Right renal pelvis (tissue), 4 donors: ENCODE measurements at places on chromosomes 2 and 18.

DNA sequence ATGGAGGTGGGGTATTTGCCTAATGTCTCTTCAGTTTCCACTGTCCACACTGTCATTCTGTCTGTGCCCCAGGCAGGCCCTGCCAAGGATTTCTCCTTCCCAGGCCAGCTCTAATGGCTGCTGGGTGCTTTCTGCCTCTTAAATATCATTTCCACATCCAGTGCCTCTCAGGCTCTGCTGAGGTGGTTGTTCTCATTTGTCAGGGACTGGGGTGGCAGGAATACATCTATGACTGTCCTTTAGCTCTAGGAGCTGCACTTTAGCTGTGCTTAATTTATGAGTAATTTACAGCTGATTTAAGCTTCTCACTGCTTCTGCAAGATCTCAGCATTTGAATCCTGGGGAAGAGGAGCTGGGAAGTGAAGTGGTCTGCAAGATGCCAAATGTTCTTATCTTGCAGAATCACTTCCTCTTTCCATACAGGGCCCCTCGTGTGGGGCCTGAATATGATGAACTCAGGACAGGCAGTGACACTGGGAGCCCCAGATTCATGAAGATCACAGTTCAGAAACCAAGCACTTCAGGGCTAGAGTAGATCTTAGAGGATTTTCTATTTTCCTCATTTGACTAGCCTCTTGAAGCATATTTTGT is 150.2 kb downstream of the FSHR start:
- no peak for DNase-seq

DNA sequence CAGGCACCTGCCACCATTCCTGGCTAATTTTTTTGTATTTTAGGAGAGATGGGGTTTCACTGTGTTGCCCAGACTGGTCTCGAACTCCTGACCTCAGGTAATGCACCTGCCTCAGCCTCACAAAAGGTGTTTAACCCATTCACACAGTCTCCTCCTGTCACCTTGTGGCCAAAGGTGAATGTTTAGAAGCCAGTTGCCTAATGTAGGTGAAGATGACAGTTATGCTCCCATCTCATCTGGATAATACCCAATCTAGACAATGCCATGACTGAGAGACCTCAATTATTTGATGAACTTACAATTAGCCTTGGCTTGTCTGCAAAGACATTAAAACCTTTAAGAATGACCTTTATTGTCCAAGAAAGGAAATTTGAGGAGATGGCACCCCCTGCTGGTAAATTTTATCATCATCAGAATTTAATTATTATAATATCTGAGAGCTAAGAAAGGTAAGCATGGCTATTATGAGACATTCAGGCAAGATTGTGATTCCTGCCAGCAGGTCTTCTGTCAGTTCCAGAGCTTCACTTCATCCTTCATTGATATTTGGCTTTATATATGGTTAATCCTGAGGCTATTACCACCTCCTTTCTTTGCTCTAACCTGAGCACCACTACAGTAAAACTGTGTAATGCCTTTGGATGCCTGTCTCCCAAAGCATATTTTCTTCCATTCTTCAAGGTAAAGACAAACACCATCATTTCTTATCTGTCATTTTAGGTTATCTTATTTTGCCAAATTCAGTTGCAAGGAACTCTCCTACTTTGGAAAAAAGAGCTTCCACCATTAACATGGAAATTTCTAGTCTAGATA is 117.6 kb downstream of the FAM124B start:
- DNase-seq, result no peak

DNA sequence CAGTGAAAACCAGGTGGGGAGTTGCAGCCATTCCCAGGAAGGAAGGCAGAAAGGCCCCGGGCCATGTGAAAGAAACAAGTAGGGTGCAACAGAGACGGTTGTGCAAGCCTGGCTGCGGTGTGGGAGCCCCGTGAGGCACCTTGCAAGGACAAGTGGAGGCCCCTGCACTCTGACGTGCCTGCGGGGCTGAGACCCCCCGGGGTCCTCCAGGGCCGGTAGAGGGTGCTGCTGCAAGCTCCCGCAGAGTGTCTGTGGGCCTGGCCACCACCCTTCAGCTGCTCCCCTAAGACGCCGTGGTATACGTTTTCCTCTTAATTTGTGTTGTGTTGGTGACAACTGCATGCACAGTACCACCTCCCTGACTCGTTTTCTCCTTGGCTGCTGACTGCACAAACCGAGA is 27.4 kb upstream of the MC5R start:
- no peak for DNase-seq

DNA sequence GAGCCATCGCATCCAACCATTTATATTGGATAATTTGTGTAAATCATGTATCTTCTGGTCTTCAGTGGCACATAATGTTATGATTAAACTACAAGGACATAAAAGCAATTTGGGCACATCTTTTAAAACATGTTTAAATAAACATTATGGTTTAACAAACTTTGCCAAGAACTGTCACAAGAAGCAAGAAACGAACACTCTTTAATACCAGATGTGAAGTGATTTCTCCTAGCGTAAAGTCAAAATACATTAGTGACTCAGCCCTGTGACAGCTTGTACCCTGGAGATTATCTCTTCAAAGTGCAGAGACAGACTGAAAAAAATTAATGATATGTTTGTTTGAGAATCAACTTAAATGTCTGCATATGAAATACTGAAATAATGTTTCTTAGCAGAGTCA is 39.9 kb downstream of the DSEL start:
- no peak for DNase-seq

DNA sequence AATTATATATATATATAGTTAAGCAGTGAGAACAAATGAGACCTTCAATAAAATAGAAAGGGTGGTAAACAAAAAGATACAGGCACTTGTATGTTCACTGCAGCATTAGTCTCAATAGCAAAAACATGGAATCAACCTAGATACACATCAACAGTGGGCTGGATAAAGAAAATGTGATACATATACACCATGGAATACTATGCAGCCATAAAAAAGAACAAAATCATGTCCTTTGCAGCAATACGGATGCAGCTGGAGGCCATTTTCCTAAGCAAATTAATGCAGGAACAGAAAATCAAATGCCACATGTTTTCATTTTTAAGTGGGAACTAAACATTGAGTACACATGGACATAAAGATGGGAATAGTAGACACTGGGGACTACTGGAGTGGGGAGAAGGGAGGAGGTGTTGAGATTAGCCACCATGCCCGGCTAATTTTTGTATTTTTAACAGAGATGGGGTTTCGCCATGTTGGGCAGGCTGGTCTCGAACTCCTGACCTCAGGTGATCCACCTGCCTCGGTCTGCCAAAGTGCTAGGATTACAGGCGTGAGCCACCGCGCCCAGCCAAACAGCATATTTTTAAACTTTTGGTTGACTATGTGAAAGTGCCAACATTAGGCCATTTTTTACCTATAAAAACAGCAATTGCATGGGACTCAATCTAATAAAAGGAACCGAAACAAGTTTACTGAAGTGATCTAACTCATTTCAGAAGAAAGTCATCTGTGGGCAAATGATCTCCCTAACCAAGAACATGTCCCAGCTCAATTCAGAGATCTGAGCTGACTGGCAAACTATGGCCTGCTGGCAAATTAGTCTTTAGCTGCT is 23.7 kb downstream of the ICA1L start:
- no peak for DNase-seq

- DNase-seq, result peak; percentile 29
Measured at GRCh38 chr2:202237787-202238233, 587 bp downstream of the SUMO1 start.

GRCh38 chr2:241211276-241211675 is 22.8 kb downstream of the ANO7 start:
- no peak for DNase-seq

DNA sequence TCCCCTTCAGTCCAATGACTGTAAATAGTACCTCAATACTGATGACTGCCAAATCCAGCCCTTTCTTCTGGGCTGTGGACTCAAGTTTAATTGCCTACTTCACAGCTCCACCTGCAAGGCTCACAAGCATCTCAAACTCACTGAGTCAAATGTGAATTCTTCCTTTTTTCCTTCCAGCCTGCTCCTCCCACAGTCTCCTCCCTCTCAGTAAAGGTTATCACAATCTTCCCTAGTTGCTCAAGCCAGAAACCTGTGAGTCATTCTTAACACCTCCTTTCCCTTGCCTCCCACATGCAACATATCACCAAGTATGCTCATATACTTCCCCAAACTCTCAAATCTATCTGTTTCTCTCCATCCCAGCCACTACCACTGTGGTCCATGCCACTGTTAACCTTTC is 3.7 kb upstream of the MFSD6 start:
- DNase-seq, result no peak

- no peak for DNase-seq
Measured at GRCh38 chr2:184727813-184728212, 129.5 kb downstream of the ZNF804A start.

DNA sequence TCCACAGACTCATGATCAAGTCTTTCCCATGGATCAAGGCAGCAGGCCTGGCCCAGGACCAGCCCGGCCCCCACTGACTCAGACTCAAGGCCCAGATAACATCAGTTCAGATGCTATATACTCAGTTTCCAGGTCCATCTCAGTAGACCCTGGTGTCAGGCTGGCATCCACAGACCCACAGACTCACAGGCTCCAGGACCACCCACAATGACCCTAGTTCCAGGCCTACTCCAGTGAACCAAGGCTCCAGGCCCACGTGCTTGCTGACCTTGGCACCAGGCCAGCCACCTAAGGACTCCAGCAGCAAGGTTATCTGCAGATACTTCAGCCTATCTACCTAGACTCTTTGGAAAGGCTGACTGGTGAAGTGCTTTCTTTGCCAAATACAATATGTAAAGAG is 51.0 kb downstream of the KCNH7 start:
- no peak for DNase-seq

DNA sequence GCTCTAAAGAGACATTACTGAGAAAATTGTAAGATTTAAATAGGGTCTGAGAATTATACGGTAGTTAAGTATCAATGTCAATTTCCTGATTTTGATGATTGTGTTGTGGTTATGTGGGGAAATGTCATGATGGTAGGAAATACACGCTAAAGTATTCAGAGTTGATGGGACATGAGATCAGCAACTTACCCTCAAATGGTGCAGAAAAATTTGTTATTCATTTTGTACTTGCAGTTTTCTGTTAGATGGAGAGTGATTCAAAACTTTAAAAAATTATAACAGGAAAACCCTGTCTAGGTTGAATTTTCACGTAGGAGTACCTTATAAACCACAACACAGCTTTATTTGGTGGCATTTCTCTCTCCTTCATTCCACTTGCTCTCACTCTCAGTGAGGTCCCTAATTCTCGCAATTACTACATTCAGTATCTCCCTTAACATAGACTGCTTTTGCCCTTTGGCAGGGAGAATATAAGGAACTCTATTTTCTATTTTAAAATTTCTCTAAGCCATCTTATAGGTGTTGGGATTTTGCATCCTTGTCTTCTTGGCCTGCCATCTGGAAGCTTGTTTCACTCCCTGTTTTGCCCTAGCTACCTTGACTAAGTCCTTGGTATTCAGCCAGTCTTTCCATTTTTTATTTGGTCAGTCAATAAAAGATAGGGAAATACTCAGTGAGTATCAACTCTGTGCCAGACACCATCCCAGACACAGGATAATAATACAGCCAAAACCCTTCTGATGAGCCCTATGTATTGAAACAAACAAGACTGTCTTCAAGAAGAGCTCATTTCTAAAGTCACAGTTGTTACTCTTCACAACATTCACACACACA is 550.6 kb upstream of the ACVR2A start:
- DNase-seq, result no peak

- DNase-seq, result no peak
Measured at GRCh38 chr2:205270689-205271088, 411.6 kb upstream of the NRP2 start.

- DNase-seq, result no peak
Measured at GRCh38 chr18:46212398-46212797, 108.2 kb downstream of the HAUS1 start.

- no peak for DNase-seq
Measured at GRCh38 chr2:6975988-6976387, 58.8 kb downstream of the RNF144A start.

- DNase-seq, result no peak
Measured at GRCh38 chr2:49367003-49367402, 212.7 kb upstream of the FSHR start.

GRCh38 chr2:197268786-197269584 is 41.6 kb downstream of the ANKRD44 start:
- DNase-seq, result no peak

DNA sequence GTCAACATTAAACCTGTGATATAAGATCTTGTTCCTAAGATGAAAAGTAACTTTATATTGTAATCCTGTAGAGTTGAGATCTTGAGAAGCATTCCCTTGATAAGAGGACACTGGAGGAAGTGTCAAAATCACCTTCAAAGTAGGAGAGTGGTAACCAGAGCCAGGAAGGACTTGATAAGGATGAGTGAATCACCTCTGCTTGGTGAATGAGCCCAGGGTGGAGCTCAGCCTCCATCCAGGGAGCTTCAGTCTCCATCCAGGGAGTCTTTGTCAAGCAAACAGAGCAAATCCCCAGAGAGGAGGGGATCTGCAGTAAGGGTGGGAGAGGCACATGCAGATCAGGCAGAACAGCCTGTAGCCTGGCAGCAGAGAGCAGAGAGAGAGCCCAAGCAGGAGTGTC is 167.1 kb upstream of the SIX2 start:
- DNase-seq, result no peak

- no peak for DNase-seq
Measured at GRCh38 chr2:148530350-148530749, 114.2 kb upstream of the EPC2 start.

- DNase-seq, result no peak
Measured at GRCh38 chr2:235017441-235017840, 65.6 kb downstream of the SH3BP4 start.

DNA sequence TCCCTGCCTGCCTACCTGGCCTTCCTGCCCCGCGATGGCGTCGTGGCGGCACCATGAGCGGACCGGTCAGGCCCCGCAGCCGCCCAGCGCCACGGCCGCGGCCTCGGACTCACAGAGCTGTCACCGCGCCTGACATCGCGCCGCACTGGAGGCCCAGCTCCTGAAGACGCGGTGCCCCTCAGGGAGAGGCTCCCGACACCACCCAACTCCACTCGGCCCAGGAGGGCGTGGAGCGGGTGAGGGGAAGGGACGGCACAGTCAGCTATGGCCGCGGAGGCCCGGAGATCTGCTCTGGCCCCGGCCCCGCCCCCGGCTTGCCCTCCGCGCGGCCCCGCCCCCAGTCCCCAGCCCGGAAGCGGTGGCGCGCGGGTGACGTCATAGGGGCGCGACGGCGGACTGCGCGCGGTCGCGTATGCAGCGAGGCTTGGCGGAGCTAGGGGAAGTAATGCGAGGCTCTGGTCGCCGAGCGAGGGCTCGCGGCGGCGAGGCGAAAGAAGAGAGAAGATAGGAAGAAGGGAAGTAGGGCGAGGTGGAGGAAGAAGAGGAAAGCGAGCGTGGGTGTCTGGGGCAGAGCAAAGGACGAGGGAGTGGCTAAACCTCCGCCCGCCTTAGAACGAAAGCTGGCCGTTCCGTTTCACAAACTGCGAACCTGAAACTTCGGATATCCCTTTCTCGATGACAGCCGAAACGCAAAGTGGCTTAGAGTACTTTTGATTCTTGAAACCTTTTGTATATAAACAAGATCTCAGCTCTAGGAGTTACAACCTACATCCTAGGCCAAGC is at the start of gene SLC35F5:
SLC35F5 (minus strand) TSS at position 288 of the 783 bp plus-strand sequence; CDS start at position 55, 233 bp downstream.
- DNase-seq, result peak; percentile 89

GRCh38 chr2:120635146-120635545 is 100.5 kb upstream of the GLI2 start:
- no peak for DNase-seq

GRCh38 chr2:206392118-206392517 is 51.2 kb upstream of the ADAM23 start:
- no peak for DNase-seq

- DNase-seq, result no peak
Measured at GRCh38 chr2:19359456-19359855, 1.0 kb upstream of the OSR1 start.

- no peak for DNase-seq
Measured at GRCh38 chr2:151830961-151831360, 2.7 kb upstream of the ARL5A start.

GRCh38 chr2:131105950-131106801 is 1.0 kb downstream of the PLEKHB2 start:
- DNase-seq, result peak; percentile 16
